Bone marrow (tissue), 2 donors: ENCODE measurements at places on chromosomes 1 and 21.

DNA sequence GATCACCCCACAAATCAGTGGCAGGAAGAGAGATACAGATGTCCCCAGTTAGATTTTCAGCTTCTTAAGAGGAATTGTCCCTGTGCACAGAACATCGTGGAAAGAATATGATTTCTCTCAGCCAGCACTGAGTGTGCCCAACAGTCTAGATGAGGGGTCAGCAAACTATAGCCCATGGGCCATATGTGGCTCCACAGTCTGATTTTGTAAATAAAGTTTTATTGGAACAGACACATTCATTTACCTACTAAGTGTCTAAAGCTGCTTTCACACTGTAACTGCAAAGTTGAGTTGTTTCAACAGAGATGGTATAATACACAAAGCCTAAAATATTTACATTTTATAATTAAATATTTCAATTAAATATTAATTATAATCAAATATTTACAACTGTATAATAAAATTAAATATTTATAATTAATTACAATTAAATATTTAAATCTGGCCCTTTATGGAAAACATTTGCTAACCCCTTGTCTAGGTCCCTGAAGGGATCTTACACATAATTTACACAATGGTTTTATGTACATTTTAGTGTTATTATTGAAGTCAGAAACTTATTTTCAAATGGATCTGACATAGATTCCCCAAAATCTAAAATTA is 407.6 kb downstream of the PTPRU start:
- no peak for DNase-seq

DNA sequence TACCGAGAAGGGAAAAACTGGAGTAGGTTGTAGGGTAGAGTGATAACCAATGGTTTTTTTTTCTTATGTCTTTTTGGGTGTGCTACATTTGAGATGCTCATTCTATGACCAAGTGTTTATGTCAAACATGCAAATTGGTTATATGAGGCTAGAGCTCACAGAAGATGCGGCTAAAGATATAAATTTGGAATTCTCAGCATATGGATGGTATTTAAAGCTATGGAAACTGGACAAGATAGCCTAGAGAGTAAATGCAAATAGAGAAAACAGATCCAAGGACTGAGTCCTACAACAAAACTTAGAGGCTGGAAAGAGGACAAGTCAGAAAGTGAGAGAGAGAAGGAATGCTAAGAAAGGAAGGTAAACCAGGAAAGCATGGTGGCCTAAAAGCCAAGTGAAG is 7.4 kb downstream of the GDAP2 start:
- DNase-seq = no peak

GRCh38 chr1:226784081-226785049 is 45.3 kb upstream of the ITPKB start:
- no peak for DNase-seq

DNA sequence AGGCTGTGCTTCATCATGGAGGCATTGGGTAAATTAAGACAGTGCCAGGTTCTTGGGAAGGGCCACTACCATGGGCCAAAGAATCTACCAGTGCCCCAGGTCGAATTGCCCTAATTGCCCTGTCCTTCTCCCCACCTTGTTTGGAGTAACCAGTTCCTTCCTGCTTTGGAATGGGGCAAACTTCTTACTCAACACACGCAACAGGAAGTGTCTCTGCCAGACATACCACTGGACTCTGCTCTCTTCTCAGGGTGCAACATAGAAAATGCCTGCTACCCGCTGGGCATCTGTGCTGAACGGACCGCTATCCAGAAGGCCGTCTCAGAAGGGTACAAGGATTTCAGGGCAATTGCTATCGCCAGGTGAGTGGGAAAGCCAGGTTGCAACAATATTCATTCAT is 15.8 kb downstream of the CDA start:
- DNase-seq = no peak
